Glutamatergic neuron (in vitro differentiated cells): ENCODE measurements at places on chromosomes 2 and 18.

DNA sequence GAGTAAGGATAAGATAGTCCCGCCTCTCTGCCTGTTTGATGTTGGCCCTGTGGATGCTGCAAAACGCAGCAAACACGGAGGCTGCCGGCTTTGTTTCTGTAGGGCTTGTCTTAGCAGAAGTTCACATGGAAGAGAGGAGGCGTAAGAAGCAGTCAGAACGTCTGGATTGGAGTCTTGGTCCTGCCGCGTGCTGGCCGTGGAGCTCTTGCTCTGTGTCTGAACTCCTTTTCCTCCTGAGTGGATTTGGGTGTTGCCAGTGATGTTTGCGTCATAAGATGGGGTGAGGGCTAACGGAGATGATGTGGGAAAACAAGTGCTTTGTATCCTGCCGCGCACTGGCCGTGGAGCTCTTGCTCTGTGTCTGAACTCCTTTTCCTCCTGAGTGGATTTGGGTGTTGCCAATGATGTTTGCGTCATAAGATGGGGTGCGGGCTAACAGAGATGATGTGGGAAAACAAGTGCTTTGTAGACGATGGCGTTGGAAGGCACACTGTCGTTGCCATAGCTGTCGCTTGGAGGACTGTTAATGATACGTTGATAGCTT lies 240.9 kb downstream of the AGAP1 start:
- DNase-seq: no peak

DNA sequence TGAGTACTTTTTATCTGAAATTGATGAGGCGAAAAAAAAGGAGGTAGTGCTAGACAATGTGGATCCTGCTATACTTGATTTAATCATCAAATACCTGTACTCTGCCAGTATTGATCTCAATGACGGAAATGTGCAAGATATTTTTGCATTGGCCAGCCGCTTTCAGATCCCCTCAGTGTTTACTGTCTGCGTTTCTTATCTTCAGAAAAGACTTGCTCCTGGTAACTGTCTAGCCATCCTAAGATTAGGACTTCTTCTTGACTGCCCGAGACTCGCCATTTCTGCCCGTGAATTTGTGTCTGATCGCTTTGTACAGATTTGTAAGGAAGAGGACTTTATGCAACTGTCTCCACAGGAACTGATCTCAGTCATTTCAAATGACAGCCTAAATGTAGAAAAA lies 453 bp downstream of the KLHL41 start:
- DNase-seq: no peak

DNA sequence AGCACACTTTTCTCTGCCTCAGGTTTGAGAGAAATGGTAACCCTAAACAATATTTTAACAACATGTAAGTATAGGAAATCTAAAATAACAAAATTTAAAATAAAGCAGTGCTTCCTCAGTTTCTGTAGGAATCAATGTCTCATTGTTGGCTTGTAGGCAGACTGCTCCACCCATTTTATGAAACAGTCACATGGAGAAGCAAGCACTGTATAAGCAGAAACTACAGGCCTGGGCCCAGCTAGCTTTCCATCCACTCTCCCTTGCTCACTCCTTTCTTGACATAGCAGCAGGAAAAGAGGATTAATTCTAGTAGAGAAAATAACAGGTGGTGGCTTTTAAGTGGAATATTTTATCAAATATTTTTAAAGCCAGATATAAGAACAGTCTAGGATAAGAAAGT lies 97.2 kb downstream of the PLEKHM3 start:
- DNase-seq: no peak

DNA sequence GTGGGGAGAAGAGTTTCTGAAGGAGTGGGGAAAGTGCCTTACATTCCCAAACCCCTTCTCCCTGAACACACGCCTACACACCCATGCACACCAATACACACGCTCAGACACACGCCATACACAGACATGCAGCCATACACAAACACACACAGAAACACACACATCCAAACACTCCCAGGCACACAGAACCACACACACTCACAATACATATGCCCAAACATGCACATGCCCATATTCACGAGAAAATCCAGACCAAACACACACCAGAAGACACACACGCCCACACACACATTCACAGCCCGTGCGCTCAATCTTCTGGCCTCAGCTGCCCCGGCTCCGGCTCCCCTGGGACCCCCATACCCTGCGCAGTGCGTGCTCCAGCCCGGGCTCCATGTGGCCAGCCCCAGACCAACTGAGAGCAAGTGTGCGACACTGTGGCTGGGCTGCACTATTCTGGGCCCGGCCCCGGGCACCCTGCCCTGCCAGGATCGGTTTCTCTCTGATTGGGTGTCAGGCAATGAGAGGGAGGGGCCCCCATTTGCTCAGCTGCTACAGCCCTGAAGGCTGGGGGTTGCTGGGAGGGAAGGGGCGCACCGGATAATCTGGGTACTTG lies at the start of gene PRKAG3:
Gene PRKAG3 (minus strand): TSS at position 426 of the 613 bp plus-strand sequence.
- DNase-seq: no peak

DNA sequence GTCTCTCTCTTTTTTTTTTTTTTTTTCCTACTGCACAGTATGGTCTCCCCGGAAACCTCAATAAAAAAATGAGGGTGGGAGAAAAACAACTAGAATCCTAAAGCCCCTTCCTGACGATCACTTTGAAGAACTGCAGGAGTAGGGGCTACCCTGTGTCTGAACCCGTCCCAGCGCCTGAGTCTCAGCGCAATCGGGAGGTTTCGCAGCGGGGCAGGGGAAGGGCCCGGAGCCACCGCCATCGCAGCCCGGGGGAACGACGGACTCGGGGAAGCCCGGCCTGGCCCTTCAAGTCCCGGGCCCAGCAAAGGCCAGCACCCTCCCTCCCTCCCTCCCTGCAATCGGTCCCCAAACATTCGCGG lies 411 bp downstream of the NARS1 start:
- DNase-seq: no peak

DNA sequence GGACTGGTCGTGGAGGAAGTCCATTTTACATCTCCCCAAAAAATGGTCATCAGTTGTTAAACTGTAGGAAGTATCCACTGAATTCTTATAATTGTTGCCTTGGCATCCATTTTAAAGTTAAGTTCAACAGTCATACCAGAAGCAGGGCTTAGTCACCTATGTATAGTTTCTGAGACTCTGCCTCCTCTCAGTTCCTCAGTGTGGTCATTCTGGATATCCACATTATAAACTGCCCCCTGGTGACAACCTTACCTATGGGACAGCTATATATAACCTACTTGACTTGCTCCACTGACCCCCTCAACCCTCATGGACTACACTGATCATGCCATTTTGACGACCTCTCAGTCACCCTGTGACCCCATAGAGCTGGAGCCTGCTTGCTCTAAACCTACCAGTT lies 617.0 kb downstream of the LRP1B start:
- DNase-seq: no peak

DNA sequence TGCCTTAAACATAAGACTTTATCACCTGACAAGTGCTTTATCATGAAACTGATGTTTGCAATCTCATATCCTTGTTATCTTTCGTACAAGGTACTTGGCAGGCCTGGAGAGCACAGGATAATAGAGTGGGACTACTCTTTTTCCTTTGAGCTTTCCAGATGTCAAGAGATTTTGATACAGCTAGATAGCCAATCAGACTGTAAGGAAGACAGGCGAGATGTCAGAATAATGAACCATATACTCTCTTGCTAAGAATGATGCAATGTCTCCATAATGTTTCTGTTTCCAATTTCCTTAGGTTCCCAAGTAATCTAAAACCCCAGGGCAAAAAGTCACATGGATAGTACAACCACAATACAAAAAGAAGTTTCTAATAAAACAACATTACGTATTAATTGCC lies 313.1 kb downstream of the PDE11A start:
- no peak for DNase-seq

DNA sequence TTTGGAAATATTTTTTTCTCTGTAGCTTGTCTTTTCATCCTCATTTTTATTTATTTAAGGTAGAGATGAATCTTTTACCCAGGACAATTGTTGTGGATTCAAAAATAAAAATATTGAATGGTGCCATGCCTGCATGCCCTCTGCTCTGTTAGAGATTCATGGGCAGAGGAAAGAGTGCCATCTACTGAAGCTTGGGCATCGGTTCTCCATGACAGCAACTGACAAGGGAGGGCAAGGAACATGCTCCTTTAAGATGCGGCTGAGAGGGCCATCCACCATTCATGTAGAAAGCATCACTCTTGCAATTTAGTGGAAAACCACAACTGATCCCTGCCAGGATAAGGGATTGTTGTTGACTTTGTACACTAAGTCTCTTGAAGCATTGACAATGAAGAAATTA lies 79.9 kb downstream of the PARD3B start:
- no peak for DNase-seq

DNA sequence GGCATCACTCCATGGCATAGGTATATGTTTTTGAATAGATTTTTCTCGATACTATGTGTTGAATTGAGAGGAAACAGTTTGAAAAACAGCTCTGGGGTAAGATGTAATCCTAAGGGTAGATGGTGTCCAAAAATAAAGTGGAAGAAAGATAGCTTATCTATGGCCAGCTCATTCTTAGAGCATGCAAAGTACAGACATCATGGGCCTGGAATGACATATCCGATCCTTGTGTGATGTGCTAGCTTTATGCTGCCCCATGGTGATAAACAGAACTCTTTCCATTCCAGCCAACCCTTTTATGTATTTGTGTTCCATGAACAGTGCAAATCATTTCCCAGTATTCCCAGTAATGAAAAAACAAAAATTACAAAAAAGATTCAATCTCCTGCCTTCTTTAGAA lies 390.2 kb upstream of the NXPH2 start:
- DNase-seq: no peak

GRCh38 chr2:82013641-82014040 lies 1709.1 kb upstream of the LRRTM1 start:
- no peak for DNase-seq

DNA sequence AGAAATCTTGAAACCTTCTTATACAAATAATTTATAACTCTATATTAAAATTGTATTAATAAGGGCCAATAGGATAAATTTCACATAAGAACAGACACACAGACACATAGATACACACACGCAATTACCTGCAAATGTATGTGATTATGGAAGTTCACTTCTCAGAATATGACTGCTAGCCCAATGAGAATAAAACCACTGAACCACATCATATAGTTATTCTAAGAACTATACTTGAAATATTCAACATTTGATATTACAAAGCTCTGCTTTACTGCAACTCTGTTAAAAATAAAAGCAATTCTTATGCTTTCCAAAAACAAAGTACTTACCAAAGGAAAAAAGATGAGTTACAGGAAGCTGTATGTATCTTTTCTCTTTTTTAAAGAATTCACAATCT lies 51.1 kb downstream of the PGAP1 start:
- no peak for DNase-seq

- DNase-seq: no peak
Measured at GRCh38 chr2:101971836-101972235, 19.9 kb upstream of the IL1R2 start.

DNA sequence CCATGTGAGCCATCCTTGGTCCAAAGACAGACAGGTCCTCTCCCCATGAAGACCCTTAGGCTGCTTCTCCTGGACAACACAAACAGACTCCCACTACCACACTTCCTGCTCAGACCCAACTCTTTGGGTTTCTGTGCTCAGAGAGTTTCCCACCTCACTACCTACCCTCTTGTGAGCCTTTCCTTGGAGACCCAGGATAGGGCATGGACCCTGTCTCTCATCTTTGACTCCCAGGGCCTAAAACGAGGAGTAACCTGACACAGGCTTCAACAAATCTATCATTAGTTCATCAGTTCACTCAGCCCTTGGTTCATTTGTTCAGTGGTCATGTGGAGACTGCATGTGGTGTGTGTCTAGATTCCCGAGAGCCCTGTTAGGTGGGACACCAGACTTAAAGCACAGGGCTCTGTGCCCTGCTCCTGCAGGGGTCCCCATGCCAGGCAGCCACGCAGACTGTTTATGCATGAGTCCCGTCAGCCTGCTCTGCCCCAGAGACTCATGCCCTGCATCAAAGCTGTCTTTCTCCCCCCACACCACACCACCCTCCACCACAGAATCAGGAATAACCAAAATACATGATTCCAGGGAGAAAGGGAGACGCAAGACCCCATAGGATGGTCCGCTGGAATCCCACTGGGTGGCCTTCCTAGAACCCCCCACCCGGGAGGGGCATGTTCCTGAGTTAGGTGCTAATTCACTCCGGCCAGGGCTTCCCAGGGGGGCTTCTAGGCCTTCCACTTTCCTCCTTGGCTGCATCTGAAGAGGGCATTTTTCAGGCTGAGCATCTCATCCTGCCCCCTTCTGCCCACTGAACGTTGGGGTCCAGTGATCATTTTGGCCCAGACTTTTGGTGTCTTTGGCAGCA lies 100.2 kb upstream of the TEX51 start:
- no peak for DNase-seq

DNA sequence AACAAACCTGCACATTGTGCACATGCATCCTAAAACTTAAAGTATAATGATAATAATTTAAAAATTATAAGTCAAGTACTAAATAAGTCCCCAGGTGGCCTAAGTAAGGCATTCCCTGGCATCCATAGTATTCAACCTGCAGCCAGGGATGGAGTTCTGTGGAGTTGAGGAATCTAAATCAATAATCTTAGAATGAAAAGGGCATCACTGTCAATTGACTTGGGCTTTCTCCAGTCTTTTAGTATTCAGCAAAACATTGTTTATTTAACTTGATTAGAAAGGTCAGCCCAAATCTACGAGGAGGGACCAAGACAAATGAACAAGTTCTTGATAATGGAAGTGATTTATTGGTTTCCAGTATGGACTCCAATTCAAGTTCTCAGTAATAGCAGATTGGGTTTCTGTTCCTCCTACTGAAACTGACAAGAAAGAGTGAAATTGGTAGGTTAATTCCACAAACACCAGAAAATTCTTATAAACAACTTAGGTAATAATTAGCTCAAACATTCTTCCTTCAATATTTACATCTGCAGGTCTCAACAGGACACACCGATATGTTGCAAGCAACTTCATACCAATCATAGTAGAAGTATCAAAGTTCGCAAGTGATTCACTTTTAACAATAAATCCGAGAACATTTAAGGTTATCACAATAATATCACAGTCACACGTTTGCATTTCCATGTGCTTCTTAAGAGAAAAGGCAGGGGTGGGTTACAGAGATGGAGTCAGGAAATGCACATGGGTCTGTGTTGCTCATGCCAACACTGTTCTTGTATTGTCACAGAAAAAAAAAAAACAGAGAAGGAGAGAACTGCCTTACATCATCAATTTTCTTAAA lies 51.7 kb upstream of the EHBP1 start:
- DNase-seq: no peak

DNA sequence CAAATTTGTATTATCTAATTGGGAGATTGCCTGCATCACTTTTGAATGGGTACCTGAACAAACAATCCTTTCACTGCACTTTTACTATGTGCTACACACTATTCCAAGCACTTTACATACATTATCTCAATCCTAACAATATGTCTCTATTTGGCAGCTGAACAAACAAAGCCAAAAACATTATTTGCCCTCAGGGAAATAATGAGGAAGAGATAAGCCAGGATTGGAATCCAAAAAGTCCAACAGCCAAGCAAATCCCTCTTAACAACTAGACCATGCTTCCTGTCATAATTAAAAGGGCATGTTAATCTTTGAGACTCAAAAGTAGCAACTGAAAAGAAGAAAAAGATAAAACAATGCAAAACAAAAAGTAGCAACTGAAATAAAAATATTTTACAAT lies 32.1 kb downstream of the RPRD1A start:
- DNase-seq: no peak
